NCI-H2029 (cell line): ENCODE measurements at places on chromosomes 6 and 20.

DNA sequence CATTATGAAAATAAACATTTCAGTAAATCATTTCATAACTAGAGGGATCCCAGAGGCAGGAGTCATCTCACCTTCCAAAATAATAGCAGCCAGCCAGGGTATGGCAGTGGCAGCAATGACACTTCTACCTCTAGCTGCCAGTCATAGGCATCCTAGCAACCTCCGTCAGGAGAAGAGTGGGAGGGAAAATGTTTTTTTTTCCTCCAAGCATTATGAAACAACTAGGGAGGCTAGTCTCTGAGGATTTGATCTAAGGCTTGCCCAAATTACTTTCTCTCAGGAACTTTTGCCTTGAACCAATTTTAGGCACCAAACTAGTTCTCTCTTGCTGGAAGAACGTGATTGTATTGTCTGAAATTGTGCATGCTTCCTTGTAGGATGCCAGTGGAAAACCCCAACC is 208.7 kb upstream of the PREP start:
- DNase-seq: no peak

DNA sequence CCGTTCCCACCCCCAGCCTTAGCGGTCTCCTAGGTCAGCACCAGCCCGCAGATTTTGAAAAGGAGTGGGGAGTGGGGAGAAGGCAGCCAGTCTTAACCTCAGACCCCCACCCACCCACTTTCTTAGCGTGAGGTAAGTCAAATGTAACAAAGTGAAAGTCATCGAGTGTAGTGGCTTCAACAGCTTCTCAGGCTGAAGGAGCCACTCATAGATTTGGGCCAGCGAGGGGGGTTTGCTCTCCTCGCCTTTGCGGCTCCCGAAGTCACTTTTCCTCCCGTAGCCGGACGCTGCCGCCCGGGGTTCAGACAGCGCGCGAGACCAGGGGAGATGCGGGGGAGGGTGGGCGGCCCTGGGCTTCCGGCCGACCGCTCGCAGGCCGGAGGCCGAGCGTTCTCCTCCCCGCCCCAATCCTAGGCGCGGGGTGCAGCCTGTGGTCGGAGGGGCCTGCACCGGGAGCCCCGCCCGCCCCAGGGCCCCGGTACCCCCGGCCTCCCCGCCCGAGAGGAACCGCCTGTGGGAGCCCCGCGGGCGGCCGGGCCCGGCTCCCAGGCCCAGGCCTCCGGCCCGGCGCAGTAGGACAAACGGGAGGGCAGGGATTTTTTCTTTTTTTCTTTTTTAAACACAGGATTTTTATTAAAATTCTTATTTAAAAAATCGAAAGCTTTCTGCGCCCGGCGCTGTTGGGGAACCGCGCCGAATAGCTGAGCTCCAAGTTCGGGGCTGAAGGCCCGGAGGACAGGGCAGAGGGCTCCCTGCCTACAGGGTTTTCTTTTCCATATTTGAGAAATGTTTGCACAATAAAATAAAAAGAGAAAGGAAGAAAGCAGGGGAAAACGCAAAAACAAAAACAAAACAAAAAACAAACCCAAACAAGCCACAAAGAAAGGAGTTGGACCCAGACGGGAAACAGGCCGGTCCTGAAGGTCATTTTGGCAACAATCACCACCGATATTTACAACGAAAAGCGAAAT is 3.2 kb downstream of the NKX2-2 start:
- no peak for DNase-seq

DNA sequence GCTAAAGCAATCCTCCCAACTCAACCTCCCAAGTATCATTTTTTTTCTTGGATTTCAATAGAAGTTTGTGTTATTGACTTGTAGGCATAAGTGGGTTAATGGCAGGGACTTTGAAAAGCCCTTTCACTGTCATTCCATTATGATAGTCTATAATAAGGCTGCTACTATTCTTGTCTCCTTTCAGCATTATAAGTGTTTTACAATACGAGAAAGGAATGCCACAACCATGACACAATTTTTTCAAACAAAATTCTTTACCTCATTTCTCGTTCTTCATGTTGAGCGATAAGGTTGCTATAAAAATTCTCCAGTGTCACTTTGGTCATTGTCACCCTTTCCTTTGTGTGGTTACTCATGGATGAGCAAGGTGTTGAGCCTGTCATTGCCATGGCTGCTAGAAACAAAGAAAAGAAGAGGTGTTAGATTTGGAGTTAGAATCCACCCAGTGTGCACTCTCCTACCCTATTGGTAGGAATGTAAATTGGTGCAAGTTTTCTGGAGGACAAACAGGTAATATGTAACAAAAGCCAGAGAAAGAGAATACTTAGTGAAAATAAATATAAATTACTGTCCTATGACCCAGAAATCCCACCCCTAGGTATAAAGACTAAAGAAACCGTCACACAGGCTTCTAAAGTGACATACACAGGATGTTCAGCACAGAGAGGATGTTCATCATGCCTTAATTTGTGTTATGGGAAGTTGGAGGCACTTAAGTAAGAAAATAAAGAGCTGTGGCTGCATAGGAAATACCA is 7.3 kb downstream of the STK38 start:
- DNase-seq: no peak

DNA sequence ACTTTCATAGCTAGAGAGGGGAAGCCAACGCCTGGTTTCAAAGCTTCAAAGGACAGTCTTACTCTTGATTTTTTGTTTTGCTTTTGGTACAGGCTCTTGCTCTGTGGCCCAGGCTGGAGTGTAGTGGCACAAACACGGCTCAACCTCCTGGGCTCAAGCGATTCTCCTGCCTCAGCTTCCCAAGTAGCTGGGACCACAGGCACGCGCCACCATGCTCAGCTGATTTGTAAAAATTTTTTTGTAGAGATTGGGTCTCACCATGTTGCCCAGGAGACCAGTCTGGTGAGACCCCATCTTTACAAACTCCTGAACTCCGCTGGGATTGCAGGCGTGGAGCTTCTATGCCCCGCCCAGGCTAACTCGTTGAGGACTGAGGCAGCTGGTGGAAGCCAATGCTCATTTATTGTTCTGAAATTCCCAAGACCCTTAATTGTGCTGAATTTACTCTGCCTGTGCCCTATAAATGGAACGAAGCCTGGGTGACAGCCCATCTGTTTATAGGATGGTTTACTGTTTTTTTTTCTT is 18.0 kb downstream of the SRSF3 start:
- DNase-seq: no peak

GRCh38 chr6:3259491-3259958 is 778 bp downstream of the PSMG4 start:
- peak; percentile 55 for DNase-seq

DNA sequence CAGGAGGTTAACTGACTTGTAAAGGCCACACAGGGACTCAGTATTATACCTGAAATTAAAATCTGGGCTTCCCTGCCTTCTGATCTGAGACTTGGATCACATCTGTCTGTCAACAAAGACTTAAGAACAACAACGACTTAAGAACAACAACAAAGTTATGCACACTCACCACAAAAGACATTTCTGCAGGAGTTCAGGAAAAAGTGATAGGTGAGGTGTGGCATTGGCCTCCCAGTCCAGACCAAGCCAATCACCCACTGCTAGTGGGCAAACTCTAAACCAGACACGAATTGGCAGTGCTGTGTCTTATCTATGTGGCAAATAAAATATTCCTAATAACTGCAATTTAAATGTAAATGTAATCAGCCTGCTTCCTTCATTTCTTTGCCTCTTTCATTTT is 61.3 kb downstream of the PRDM1 start:
- DNase-seq: no peak

- no peak for DNase-seq
These were observed 174.5 kb upstream of the SNX9 start for GRCh38 chr6:157648561-157648960.

DNA sequence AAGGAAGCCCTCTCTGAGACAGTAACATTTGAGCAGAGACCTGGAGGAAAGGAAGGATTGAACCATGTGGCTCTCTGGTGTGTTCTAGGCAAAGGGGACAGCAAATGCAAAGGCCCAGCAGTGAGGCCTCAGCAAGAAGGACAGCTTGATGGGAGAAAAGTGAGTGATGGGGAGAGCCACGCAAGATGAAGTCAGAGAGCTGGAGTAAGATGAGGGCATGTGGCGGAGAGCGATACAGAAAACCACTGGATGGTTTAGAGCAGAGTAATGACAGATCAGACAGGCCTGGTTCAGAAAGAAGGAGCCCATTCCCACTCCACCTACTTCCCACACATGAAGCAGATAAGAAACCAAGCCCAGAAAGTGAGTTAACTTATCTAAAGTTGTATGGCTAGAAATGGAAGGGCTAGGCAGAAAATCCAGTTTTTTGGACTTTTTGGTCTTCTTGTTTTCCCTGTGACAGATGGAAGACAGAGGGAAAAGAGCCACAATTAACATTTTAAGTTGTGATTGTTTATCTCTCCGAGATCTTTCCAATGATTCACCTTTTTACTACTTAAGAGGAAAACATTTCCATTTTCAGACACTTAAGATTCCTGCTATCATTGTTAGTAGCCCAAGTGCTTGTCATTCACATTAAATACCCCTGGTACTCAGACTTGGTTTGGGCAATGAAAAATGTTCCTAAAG is 723 bp upstream of the SNPH start:
- no peak for DNase-seq

DNA sequence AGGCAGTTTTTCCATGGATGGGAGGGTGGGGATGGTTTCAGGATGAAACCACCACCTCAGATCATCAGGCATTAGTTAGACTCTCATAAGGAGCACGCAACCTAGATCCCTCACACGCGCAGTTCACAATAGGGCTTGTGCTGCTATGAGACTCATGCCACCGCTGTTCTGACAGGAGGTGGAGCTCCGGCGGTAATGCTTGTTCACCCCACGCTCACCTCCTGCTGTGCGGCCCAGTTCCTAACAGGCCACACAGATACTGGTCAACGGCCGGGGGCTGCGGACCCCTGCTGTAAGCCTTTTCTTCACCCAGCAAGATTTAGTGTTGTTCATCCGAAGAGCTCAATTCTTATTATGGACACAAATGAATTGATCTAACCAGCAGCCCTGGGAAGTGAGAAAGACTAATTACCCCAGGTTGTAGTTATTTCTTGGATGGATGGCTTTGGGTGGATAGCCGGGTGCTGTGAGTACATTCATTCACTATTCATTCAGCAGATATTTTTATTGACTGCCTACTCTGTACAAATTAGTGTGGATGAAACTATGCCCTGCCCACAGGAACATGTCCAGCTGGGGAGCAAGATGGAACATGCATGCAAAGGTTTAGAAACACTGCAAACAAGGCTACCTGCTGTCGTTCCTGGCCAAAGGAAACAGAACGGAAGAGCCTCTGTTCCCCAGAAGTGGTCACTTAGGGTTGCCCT is 57.2 kb downstream of the RIOK1 start:
- no peak for DNase-seq

GRCh38 chr6:1797801-1798200 is 188.1 kb downstream of the FOXC1 start:
- no peak for DNase-seq

- no peak for DNase-seq
These were observed 63.2 kb upstream of the BMP2 start for GRCh38 chr20:6704132-6704861.

- no peak for DNase-seq
These were observed 89.6 kb upstream of the HMGCLL1 start for GRCh38 chr6:55668591-55668990.

GRCh38 chr6:16265351-16266341 is 27.3 kb downstream of the GMPR start:
- DNase-seq: no peak

DNA sequence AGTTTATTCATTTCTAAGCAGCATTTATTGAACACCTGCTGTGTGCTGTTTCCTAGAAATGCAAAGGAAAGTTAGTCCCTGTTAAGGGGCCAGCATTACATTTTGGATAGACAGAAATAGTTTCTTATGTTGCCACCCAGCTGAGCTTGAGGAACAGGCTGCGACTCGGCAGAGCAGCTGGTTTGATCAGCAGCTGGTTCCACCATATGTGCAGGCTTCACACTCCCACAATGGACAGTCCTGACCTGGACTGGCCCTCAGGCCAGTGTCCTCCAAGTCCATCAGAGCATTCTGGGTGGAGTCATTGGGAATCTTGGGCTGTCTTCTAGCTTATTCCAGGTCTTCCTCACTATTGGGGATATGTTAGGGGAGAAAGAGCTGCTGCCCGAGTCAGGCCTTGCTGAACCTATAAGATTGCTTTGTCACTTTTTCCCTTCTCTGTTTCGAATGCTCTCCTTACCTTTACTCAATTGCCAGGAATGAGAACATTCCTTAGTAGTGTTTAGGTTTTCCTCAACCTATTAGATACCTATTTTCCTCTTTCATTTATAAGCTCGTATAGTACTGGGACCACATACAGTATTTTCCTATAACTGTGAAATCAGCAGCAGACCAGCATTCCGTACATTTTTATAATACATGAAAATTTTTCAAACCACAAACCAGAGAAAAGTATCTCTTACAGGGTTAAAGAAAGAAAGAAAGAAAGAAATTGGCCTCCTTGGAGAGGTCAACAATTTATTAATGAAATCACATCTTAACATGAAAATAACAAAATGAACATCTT is 203.0 kb downstream of the FARS2 start:
- no peak for DNase-seq
